ENCODE measurements at places on chromosomes 4 and X. TPM values are rescaled to one million over a fixed set of nuclear protein-coding genes. Genes with fewer than 3 reads are reported as not detected.

GRCh38 chrX:16177260-16177659 lies 10.0 kb downstream of the MAGEB17 start:
- H3K27me3 ChIP-seq = no peaks in the 10 kb centered on the region
- H3K4me1 ChIP-seq = no peaks in the 10 kb centered on the region
- no peak for DNase-seq
- no peaks in the 10 kb centered on the region for H3K36me3 ChIP-seq

GRCh38 chr4:118099106-118099505 lies 64.8 kb downstream of the NDST3 start:
- no peak overlapping the region for H3K27ac ChIP-seq
- DNase-seq = no peak
- no peak overlapping the region for H3K4me3 ChIP-seq
- H3K27me3 ChIP-seq = no peaks in the 10 kb centered on the region
- no peaks in the 10 kb centered on the region for H3K36me3 ChIP-seq
- H3K4me1 ChIP-seq = no peaks in the 10 kb centered on the region

- no peak for DNase-seq
- H3K27ac ChIP-seq = peak overlapping the region; percentile 49
- no peaks in the 10 kb centered on the region for H3K36me3 ChIP-seq
- no peak overlapping the region for H3K4me3 ChIP-seq
- no peaks in the 10 kb centered on the region for H3K4me1 ChIP-seq
These were observed 135.3 kb upstream of the MID1 start for GRCh38 chrX:10755439-10756334.

- H3K27me3 ChIP-seq = no peaks in the 10 kb centered on the region
- no peaks in the 10 kb centered on the region for H3K4me1 ChIP-seq
- no peak overlapping the region for H3K4me3 ChIP-seq
- no peaks in the 10 kb centered on the region for H3K36me3 ChIP-seq
- no peak overlapping the region for H3K27ac ChIP-seq
These were observed 1006.3 kb upstream of the AGA start for GRCh38 chr4:178448372-178449035.

TRIM75 gene
- total RNA-seq = not detected

USP26 gene
- not detected for total RNA-seq

GRIA2 gene
- total RNA-seq = not detected

UTP3 gene
- total RNA-seq = 19.7 TPM
